ENCODE measurements at places on chromosomes 2 and 18.

- DNase-seq, result no peak
Observed at GRCh38 chr18:12423820-12424219, 16.1 kb downstream of the PRELID3A start.

GRCh38 chr18:51490860-51491259 lies 293.4 kb upstream of the MEX3C start:
- no peak for DNase-seq

DNA sequence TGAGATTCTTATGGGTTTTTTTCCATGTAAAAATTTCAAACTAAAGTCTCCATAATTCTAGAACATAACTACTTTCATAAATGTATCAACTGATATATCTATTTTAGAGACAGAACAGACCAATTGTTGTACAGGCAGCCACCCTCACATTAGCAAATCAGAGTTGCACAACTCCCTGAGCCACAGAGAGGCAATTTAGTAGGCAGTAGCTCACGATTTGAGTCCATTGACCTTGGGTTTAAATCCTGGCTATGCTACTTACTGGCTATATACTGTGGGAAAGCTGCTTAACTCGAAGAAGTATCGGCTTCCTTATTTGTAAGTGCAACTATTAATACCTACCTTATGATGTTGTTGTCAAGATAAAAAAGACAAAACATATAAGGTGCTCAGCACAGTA lies 16.2 kb downstream of the MTIF2 start:
- no peak for DNase-seq

DNA sequence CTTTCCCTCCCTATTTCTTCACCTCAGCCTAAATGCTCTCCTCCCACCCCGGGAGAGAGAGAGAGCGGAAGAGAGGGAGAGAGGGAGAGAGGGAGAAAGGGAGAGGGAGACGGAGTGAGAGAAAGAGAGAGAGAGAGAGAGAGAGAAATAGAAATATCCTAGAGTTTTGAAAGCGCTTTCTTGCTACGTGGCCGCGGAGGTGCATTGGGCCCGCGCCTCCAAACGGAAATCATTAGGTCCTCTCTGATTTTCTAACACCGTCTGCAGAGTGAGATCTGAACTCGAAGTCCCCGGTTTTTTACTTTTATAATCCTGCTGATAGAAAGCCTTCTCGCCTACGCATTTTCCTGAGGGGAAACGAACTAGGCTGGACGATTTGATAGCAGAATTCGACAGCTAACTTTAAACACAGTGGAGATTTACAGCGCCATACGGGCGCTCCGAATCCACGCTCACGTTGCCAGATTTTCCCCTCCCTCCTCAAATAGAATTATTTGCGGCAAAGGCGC lies 903 bp upstream of the EVX2 start:
- no peak for DNase-seq

DNA sequence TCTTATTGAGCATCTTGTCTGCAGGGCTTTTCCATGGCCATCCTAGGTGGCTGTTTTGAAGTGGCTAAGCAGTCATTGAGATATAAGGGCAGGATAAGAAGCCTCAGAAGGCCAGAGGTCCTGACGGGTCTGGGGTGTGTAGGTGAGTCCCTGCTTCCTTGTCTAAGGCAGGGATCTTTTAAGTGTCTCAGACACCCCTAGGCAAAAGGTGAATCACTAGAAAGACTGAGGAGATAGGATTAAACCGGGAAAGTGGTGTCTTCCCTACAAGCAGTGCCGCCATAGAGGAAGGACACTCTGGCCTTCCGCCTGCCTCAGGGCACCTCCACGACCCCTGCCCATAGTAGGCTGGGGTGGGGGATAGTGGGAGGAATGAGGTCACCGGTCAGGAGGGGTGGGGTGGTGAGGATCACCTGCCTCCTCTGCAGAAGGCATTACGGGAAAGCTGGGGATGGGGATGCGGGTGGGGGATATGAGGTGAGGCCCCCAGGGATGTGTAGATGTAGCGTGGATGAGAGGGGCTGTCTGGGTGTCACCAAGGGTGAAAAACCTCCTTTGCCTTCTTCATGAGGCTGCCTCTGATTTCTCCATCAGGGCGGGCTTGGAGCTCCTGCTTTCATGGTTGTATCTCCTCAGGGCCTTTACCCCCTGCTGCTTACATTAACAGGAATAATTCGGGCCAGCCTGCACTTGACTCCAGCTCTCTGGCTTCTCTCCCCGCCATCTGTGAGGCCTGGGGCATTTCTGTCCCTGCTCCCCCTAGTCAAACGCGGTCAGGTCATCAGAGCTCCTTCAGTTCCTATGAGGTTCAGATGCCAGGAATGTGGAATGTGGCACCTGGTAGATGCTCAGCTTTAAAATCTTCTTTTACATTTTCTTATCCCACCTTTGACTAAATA lies 244.0 kb downstream of the DYSF start:
- DNase-seq, result no peak

GRCh38 chr18:50460062-50460461 lies 85.2 kb downstream of the SKA1 start:
- DNase-seq, result no peak

DNA sequence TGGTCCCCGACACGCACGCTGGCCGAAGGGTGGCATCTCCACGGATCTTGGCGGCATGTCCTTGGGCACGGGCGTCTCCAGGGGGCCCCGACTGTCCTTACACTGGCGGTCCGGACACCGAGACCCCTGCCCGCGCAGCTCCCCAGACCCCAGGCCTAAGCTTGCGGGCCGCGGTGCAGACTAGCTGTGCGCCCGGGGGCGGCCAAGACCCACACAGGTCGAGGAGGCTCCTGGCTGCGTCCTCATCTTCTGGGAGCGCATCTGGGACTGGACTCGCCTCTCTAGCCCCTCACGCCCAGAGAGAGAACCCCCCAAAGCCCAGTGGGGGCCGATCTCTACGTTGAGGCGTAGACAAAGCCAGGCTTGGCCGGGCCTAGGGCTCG lies 475 bp upstream of the TWIST2 start:
- DNase-seq, result no peak

DNA sequence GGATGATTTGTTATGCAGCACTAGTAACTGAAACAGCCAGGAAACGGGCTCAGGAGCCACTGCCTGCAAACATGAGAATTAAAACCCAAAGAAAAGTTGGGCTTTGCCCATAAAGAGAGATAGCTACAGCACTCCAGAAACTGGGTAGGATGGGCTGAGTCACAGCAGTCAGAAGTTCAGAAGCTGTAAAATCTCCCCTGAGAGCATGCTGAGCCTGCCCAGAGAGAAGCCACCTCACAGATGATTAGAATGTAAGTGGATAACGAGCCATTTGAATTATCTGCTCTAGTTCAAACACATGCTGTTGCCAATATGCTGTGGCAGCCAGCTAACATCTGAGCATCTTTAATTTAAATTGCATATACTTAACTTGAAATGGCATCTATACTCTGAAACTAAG lies 388.1 kb upstream of the ACVR2A start:
- DNase-seq, result no peak

GRCh38 chr2:163353551-163353950 lies 382.3 kb downstream of the FIGN start:
- DNase-seq, result no peak

GRCh38 chr2:5020116-5020875 lies 671.9 kb upstream of the SOX11 start:
- no peak for DNase-seq

DNA sequence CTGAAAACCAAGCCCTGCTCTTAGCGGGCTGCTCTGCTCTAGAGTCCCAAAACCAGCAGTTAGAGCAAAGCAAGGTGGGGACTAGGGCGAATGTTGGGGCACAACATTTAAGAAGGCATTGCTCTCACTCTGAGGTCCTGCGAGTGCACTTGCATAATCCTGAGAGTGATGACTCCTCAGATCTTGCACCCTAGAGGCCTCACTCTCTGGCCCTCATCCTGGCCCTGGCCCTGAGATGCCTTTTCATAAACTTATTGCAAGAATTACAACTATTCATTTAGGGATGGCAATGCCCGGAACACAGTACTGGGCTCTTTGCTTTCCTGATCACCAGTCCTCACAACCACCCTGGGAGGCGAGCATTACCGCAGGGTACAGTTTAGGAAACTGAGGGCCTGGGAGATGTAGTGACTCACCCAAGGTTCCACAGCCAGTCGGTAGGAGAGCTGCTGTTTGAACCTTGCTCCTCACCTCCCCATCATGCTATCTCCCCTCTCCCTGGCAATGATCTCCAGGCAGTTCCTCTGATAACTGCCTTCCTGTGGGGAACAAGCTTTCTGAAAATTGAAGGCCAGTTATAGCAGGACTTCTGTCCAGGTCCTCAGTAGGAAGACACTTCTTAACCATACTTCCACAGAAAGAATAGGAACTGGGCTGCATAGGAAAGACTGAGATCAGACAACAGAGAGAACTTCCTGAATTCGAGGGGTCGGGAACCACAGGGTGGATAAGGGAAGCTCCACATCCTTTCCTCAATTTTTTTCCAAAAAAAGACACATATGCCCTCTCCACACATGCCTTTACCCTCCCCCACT lies 91.3 kb downstream of the TNS1 start:
- no peak for DNase-seq

- no peak for DNase-seq
Observed at GRCh38 chr18:10190564-10190963, 263.9 kb upstream of the APCDD1 start.

GRCh38 chr18:21513292-21513691 lies 87.2 kb downstream of the ESCO1 start:
- no peak for DNase-seq

GRCh38 chr2:165528691-165529090 lies 59.2 kb downstream of the CSRNP3 start:
- DNase-seq, result no peak

DNA sequence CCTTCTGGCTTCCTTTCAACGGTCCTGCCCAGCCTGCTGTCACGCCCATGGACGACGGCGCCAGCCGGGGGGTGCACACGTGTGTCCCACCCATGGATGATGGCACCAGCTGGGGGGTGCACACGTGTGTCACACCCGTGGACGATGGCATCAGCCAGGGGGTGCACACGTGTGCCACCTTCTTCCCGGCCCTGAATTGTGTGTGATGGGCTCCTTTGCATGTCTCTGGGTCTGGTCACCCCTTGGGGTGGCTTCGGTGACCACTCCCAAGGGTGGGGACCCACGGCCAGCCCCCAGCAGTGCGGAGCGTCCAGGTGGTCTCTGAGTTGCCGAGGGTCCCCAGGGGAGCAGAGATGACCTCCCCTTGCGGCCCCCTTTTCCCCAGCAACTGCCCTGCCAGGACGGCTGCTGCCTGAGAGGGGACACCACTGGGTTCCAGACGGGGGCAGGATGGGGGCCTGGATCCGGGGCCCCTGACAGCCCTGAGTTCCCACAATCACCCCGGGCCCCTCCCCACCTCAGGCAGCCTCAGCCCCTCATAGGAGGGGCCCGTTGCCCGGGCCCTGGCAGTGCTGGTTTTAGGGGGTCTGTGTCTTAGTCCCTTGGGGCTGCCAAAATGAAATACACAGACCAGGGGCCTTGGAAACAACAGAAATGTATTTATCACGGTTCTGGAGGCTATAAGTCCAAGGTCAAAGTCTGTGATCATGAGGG lies 9.4 kb downstream of the NEU4 start:
- DNase-seq, result no peak

DNA sequence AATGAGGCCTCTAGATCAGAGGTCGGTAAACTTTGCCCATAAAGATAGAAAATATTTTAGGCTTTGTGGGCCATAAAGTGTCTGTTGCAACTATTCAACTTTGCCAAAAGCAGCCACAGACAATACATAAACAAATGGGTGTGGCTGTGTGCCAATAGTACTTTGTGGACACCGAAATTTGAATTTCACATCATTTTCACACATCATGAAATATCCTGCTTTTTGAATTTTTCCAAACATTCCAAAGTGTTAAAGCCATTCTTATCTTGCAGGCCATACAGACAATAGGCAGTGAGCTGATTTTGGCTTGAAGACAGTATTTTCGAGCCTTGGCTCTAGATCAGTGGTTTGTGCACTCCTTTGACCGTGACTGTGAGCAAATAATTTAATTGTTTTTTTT lies 51.1 kb upstream of the EPC2 start:
- no peak for DNase-seq

- no peak for DNase-seq
Observed at GRCh38 chr2:118524911-118525310, 322.5 kb downstream of the EN1 start.

GRCh38 chr2:234670052-234670451 lies 173.2 kb upstream of the ARL4C start:
- no peak for DNase-seq

- DNase-seq, result no peak
Observed at GRCh38 chr2:232411901-232412629, 5.4 kb downstream of the ALPG start.

DNA sequence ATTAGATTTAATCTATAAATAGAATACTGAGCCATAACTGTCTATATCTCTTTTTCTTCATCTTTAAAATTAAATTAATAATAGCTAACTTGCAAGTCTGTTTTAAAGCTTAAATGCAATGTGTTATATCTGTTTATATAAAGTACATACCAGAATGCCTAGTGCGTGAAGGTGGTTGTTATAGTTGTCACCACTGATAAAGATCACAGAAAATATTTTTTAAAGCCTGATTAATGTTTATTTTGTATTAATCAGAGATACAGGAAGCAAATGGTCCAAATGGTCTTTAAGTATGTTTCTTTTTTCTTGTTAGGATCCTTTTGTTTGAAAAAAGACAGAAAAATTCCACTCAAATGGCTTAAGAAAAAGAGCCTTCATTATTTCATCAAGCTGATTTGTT lies 560.6 kb downstream of the CPS1 start:
- no peak for DNase-seq

DNA sequence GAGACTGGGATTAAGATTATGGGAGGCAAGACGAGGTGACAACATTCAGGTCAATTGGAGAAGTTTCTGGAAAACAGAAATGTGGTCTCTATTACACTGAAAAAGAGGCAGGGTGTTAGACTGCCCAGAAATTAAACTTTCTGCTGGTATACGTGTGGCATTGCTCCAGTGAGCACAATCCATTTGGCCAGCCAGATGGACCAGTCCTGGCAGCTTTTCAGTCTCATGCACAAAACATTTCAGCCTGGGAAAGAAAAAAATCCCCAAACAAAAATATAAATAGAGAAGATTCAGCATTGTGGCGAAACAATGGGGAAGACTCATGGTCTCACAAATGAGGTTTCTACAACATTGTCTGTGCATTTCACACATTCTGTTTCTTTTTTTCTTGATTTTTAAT lies 113.9 kb downstream of the HNMT start:
- no peak for DNase-seq

DNA sequence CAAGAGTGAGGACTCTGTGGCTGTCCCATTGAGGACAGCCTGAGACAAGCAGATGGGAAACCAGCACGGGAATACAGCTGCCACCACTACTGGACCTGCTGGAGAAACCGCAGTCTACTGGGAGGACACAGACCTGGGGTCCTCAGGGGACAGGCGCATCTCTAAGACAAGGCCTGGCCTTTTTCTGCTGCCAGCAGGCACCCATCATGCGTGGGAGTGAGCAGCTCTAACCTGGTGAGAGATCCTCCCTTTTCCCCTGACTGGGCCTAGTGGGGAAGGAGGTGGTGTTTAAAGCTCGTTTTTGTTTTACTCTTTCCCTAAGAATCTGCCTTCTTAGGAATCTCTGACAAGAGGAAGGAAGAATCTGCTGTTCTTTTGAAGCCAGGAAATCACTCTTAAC lies 36.6 kb downstream of the CYRIA start:
- DNase-seq, result no peak

DNA sequence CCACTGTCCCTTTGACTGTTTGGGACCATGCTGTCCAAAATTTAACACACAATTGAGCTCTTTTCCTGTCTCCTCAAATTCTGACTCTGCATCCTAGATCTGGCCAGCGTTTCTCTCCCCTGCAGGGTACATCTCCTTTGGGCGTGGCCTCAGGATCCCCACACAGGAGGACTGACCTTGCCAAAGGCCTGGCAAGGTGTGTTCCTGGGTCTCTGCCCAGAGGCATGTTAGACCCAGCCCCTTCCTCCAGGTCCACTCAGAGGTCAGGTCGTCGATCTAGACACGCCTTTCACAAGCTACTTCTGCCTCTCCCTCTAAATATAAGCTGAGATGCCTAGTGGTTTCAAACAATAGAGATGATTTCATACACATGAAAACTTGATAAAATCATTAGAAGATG lies 45.4 kb upstream of the SMIM21 start:
- DNase-seq, result no peak

Measured in GM18507 (cell line).